ENCODE measurements at places on chromosomes 5 and 9.

GRCh38 chr9:120303519-120303918, 276.4 kb downstream of the CDK5RAP2 start:
- DNase-seq = no peak

DNA sequence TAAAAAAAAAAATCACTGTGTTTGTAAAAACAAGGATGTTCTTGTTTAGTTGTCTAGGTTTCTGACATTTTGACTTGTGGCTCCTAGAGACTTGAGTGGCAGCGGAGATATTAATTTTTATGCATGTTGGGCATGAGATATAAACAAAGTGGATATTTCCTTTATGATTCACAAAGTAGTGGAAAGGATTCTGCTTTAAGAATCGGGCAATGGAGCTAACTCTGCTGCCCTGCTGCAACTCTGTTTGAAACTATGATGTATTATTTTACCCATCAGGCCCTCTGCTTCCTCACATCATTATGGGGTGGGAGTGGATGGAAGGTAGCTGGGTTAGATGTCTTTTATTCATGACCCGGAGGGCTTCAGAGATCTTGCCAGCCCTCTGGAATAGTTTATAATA, 94.1 kb upstream of the CD180 start:
- DNase-seq = no peak

- DNase-seq = no peak
Measured at GRCh38 chr9:125694478-125694877, 12.5 kb downstream of the MAPKAP1 start.

DNA sequence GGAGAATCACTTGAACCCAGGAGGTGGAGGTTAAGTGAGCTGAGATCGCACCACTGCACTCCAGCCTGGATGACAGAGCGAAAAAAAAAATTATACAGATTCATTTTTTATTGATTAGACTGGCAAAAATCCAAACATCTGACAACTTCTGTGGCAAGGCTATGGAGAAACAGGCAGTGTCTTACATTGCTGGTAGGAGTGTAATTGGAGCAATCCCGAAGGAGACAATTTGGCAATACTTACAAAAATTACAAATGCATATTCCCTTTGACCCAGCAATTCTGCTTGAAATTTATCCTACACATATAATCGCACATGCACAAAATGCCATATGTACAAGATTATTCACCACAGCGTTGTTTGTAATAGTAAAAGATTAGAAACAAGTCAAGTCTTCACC, 86.8 kb downstream of the MAPKAP1 start:
- DNase-seq = no peak

Data from testis (tissue), 5 donors.